ENCODE measurements at places on chromosomes 7 and 10.
A peak's percentile ranks its signal among the peaks of the same experiment; 100 is the strongest.

- no peak for DNase-seq
Observed at GRCh38 chr7:18384491-18385143, 110.9 kb upstream of the HDAC9 start.

- DNase-seq: peak; percentile 79
Observed at GRCh38 chr10:77310288-77310840, 327.2 kb downstream of the KCNMA1 start.

DNA sequence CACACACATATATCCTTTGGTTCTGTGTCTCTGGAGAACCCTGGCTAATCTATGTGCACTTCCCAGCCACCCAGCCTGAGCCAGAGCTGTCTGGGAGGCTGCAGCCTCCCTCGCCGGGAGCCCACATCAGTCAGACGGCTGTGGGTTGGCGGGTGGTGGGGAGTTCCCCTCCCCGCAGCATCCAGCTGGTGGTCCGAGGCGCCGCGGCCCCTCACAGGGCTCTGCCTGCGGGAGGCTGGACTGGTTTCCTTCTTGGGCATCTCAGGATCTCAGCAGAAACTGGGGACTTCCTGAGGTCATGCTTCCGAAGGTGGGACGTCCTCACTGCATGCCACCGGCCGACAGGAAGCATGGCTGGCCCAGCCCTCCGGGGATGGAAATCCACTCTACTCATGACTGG lies 22.0 kb upstream of the PSMG3 start:
- no peak for DNase-seq

GRCh38 chr10:11838298-11838852 lies 15.2 kb downstream of the PROSER2 start:
- no peak for DNase-seq

GRCh38 chr10:6231730-6232129 lies 29.0 kb downstream of the PFKFB3 start:
- DNase-seq: no peak

GRCh38 chr7:127887631-127888030 lies 143.6 kb downstream of the LRRC4 start:
- DNase-seq: no peak

DNA sequence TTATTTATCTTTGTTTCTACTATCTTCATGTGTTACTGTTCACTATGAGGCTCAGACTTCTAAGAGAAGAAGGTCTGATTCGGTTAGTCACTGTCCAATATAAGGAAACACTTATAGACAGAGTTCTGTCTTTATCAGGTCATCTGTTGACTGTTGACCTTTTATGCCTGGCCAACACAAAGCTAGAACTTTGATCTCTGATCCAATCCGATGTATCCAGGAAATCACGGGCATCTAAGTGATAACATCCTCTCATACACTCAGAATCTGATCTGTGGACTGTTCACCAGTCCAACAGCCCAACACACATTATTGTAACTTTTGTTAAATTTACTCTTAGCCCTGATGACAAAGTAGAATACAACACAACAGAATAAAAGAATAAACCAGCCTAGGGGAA lies 114.6 kb downstream of the SRI start:
- no peak for DNase-seq

DNA sequence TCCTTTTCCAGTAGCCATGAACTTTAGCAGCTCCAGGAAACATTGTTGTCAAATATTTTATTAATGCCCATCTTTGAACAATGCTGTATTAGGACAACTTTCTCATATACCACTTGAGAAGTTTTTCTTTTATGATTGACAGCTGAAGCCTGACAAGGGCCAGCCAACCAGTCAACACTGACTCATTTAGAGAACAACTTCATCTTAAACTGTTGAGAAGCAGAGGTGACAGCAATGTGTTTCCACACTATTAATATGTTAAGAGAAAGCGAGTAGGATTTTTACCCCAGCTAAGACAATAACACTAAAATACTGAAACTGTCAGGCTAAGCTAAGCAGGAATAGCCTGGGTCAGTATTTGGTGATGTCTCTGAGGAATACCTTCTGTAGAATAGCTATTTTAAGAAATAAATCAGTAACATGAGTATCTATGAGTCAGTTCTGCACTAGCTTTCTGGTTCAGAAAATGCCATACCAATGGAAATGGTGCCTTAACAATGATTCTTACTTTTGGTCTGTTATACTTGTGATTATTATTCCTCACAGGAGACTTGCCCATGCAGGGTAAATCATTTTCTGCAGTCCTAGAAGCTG lies 168.8 kb upstream of the POT1 start:
- no peak for DNase-seq

DNA sequence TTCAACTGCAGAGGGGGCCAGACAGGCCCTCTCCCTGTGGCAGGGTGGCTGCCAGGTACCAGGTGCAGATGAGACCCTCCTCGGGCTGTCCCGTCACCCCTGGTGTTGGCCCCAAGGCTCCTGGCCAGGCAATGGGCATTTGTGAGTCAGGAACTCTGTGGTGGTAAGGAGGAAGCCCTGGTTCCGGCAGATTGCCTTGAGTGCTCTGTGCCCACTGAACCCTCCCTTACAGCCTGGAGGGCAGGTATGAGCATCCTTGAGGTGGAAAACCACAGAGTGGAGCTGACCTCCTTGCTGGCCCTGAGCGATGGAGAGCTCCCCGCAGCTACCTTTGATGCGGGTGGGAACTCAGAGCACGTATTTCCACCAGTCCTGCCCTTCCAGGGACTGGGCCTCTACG lies 2.0 kb downstream of the PAOX start:
- DNase-seq: no peak

GRCh38 chr10:75032813-75033212 lies 78.6 kb upstream of the SAMD8 start:
- no peak for DNase-seq

GRCh38 chr7:94452239-94452638 lies 57.4 kb upstream of the CASD1 start:
- DNase-seq: peak; percentile 96

- DNase-seq: no peak
Observed at GRCh38 chr7:41999736-42000283, 237.2 kb downstream of the GLI3 start.

DNA sequence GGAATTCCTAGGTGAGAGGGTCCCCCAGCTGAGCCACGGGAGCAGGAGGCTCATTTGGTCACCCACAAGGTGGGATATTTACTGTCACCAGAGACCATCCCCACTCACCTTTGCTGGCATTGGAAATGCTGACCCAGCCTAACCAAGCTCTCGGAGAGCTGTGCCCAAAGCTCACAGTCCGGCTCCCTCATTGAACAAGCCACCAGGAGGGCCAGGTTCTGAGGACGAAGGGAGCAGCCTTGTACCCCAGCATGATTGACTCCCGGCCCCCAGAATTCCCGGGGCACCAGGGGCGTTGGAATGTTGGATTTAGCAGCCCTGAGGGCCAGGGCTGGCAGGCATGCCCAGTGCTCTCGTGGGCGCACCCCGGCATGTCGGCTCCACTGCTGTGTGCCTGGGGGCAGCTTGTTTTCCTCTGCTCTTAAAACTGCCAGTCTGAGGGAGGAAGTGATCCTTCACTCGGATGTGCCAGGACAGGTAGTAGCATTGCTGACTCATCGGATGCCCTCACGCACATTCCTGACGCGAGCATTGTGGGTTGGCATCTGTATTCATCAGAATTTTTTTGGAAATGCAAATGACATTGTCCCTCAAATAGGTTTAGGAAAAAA lies 23.3 kb downstream of the CLIP2 start:
- peak; percentile 41 for DNase-seq

DNA sequence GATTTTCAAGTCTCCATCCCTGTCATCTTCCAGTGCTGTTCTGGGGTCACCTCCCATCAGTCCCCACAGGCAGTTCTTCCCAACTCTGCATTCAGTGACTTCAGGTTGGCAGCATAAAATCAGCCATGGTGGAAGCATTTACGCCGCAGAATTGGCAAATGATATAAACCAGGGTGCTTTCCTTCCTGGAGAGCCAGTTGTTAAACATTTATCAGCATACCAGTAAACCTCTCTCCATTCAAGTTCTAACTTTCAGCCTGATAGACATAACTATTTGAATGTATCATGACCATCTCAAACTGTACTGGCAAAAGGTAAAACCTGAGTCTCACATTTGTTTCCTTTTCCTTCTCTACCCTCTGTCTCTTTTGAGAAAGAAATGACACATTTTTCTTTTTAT lies 69.7 kb upstream of the ITPRID1 start:
- DNase-seq: no peak

DNA sequence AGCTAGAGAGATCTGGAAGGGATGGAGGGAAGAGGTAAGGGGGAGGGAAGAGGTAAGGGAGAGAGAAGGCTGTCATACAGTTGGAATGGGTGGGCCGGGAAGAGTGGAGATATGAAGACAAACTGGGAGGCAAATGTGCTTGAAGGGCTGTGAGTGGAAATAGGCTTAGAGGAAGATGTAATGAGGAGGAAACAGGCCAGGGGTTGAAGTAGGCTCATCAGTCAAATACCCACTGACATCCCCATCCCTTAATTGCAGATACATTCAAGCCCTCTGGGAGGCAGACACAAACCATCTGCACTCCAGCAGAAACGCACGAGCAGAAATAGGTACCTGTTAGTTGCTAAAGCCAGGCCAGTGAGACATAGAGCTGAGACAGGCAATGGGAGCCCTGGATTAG lies 2.1 kb downstream of the SYNPO2L start:
- DNase-seq: no peak

- no peak for DNase-seq
Observed at GRCh38 chr7:96739609-96740008, 30.0 kb upstream of the SEM1 start.

DNA sequence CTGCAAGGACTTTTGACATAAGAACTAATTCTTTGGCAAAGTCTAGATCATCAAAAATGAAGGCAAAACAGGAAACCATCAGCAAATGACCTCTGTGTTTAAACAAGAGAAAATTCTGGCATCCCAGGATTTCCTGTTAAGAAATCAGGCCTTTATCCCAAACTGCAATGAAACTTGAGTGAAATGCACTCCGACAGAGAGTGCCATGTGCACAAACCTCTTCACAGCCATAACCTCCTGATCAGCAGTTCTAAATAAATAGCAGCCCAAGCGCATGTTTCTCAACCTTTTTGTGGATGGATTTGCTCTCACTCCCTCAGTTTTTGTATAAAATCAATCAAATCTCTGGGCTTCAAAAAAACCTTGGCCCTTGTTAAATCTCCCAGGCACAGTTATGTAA lies 107.7 kb upstream of the EEPD1 start:
- DNase-seq: no peak

DNA sequence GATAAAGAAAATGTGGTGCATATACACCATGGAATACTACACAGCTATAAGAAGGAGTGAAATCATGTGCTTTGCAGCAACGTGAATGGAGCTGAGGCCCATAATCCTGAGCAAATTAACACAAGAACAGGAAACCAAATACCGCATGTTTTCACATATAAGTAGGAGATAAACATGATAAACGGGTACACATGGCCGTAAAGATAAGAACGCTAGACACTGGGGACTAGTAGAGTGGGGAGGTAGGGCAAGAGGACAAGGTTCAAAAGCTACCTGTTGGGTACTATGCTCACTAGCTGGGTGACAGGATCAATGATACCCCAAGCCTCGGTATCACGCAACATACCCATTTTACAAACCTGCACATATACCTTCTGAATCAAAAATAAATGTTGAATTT lies 113.7 kb downstream of the CSTF2T start:
- no peak for DNase-seq

- no peak for DNase-seq
Observed at GRCh38 chr10:129643266-129643665, 176.2 kb downstream of the MGMT start.

GRCh38 chr7:155169498-155170065 lies 99.5 kb downstream of the HTR5A start:
- no peak for DNase-seq

DNA sequence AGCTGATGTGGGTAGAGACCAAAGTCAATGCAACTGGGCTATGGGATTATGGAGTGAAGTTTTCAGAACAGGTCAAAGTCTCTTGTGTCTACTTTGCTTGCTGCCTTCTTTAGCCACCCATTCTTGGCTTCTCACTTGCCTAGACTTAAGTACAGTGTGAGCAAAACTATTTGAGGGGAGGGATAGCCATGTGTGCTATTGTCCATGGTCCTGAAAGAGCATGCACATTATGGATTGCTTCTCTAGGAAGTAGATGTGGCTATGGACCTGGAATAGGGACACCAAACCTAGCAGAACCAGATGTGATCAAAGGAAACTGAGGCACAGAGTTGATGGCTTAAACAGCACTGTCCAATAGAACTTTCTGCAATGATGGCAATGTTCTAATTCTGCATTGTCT lies 81.9 kb upstream of the ZNF800 start:
- DNase-seq: peak; percentile 2

GRCh38 chr7:151017953-151018420 lies 6.3 kb downstream of the ATG9B start:
- DNase-seq: peak; percentile 79

GRCh38 chr7:157961731-157962457 lies 625.1 kb downstream of the DNAJB6 start:
- DNase-seq: no peak

- no peak for DNase-seq
Observed at GRCh38 chr10:62870866-62871265, 54.7 kb upstream of the EGR2 start.

GRCh38 chr10:48507933-48508790 lies 96.7 kb downstream of the ARHGAP22 start:
- DNase-seq: no peak

- DNase-seq: peak; percentile 6
Observed at GRCh38 chr7:27605283-27605682, 57.4 kb downstream of the HIBADH start.

GRCh38 chr7:83148776-83149175 lies 13.9 kb downstream of the PCLO start:
- DNase-seq: no peak

DNA sequence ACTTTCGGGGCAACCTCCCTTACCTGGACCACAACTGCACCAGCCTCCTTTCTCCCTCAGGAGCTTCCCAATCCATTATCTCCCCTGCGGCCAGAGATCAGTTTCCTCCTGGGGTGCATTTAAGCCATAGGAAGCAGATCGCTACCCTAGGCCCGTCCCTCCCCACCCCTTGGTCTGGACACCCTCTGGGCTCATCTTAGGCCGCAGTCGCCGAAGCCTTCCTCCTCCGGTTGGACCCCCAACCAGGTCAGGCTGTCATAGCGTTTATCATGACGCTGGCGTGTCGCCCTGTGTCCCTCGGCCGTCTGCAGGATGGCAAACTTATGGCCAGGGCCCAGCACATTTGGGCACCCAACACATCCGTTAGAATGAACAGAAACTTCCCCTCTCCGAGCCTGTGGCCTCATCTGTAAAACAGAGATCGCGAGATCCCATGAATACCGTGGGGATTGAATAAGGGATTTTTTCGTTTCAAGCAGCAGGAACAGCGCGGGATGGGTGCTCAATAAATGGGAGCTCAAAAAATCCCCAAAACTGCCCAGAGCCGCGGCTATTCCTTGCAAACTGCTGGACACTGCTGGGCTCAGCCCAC lies 669 bp upstream of the AP5Z1 start:
- DNase-seq: peak; percentile 76
